ENCODE measurements at places on chromosomes 1 and 21.

- DNase-seq, result no peak
Observed at GRCh38 chr1:173562813-173563212, 40.1 kb downstream of the SLC9C2 start.

- no peak for DNase-seq
Observed at GRCh38 chr21:37921091-37921490, 4.8 kb upstream of the KCNJ6 start.

DNA sequence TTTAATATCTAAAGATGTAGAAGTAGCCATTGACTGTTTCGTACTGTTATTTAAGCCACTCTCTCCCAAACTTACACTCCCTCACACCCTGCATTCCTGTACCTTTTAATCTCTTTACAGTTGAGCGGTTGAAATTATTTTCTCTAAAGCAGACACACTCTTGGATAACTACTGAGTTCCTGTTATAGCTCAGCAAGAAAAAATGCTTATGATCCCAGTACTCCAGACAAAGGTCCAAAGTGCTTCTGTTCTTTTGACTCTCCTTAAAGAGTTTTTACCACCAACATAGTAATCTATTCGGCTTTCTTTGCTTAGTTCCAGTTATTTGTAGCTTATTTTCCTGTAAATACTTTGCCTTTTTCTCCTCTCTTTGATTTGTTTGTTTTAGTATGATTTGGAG is 100.1 kb downstream of the ATF6 start:
- no peak for DNase-seq

GRCh38 chr1:247440001-247440620 is 17.8 kb downstream of the OR2B11 start:
- no peak for DNase-seq

DNA sequence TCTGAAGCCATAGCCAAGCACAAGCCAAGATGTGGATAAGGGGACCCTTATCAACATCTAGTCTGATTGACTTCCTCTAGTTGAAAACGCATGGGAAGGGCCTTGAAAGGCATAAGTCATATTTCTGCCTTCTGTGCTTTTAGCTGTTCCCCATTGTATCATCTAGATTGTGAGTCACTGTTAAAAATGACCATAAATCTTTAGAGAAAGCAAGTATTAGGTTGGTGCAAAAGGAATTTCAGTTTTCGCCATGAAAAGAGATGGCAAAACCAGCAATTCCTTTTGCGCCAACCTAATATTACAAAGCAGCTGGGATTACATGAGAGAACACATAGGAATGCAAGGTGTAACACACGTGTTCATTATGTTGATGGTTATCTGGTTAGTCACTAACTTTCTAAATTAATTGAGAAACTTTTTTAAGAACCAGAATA is 63.6 kb downstream of the CLIC6 start:
- no peak for DNase-seq

DNA sequence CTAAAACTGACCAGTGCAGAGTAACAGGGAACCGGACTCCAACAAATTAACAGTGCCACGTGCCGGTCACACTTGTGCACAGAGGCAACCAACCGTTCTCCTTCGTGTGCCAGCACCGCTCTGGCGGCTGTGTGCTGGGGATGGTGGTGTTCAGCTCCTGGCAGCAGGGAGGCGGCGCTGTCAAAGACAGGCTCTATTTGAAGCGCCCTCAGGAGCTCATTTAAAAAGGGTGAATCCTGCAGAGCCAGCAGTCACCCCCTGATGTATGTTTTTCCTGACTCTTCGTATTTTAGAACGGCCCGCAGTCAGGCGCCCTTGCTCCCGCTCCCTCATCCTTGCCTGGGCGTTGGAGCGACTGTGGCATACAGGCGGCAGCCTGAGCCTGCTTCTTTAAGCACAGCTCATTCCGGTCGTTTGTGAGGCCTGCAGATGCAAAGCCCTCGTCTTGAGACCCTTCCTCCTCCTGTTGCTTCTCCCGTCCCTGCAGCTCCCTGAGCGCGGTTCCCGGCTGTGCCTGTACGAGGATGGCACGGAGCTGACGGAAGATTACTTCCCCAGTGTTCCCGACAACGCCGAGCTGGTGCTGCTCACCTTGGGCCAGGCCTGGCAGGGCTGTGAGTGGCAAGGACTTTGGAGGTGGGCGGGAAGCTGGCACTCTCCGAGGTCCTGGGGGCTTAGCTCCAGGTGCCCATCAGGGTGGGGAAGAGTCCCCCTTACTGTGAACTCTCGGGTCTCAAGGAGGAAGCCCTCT is 1.1 kb downstream of the DFFB start:
- DNase-seq, result no peak

GRCh38 chr1:225449261-225449660 is 21.4 kb upstream of the LBR start:
- DNase-seq, result no peak

GRCh38 chr21:35520856-35521255 is 471.8 kb upstream of the RUNX1 start:
- no peak for DNase-seq

GRCh38 chr1:147612366-147612765 is 58.0 kb downstream of the ACP6 start:
- DNase-seq, result no peak

- DNase-seq, result no peak
Observed at GRCh38 chr1:67736750-67737149, 51.7 kb downstream of the GADD45A start.

GRCh38 chr1:42484382-42484781 is 21.3 kb downstream of the CCDC30 start:
- DNase-seq, result no peak

GRCh38 chr1:201711811-201712210 is 117.1 kb upstream of the IPO9 start:
- DNase-seq, result no peak

DNA sequence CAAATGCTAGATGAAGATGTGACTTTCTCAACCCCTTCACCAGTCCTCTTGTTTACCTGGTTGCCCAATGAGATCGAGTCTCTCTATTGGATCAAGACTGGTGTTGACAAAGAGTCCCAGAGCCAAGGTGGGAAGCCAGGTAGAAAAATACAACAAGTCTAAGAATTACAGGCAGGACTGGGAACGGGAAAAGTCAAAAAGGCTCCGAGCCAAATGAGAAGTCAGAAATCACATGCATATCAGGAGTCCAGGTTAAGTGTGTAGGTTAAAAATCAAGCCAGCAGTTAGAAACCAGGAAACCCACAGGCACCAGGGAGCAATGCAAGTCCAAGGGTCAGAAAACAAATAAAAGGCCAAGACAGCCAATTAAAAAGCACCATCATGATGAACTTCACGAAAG is 27.4 kb upstream of the DUSP23 start:
- DNase-seq, result no peak

- no peak for DNase-seq
Observed at GRCh38 chr1:232962761-232963745, 12.6 kb downstream of the NTPCR start.

DNA sequence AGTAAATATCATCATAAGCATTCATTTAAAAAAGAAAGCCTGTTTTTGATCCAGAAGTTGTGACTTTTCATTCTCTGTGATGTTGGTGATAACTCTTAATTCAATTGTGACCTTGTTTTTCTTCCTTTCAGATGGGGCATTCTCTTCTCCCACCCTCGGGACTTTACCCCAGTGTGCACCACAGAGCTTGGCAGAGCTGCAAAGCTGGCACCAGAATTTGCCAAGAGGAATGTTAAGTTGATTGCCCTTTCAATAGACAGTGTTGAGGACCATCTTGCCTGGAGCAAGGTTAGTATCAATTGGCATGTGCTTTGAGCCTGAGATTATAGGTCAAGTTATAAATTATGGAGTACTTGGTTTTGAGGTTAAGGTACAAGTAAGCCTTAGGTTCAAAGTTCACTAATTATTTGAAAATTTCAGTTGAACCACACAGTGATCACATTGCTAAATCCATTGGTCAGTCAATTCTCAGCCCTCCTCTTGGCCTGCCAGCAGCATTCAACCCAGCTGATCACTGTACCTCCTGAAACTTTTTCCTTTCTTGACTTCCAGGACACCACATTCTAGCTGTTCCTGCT is 4.1 kb downstream of the PRDX6 start:
- DNase-seq, result no peak

- DNase-seq, result no peak
Observed at GRCh38 chr1:10802944-10803715, 6.7 kb upstream of the CASZ1 start.

DNA sequence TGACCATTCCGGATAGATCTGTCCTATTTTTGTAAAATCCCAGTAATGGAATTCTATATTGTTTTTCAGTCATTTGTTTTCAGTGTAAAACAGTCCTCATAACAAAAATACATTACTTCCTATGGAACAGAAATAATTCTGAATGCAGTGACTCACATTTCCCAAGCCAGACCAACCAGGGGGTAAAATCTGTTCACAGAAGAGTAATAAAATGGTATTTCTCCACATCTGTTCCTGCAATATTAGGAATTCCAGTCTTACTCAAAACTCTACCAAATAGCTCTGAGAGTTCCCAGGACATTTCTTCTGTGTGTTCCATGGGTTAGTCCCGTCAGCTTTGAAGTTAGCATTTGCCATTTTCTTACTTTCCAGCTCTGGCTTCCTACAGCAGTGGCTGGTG is 2.6 kb upstream of the DDR2 start:
- no peak for DNase-seq

GRCh38 chr1:28314547-28314941 is 14.3 kb upstream of the MED18 start:
- no peak for DNase-seq

GRCh38 chr1:3644273-3644672 is 5.6 kb downstream of the WRAP73 start:
- DNase-seq, result no peak

- DNase-seq, result no peak
Observed at GRCh38 chr1:19443326-19443725, 42.0 kb downstream of the CAPZB start.

- no peak for DNase-seq
Observed at GRCh38 chr21:39150877-39151276, 32.4 kb downstream of the PSMG1 start.

GRCh38 chr1:178844436-178844835 is 26.4 kb downstream of the ANGPTL1 start:
- DNase-seq, result no peak

- no peak for DNase-seq
Observed at GRCh38 chr1:23591460-23592208, 32.3 kb upstream of the ID3 start.

- no peak for DNase-seq
Observed at GRCh38 chr21:26918323-26919079, 48.4 kb downstream of the ADAMTS5 start.

GRCh38 chr1:39949891-39950290 is 5.1 kb upstream of the MFSD2A start:
- DNase-seq, result no peak

- no peak for DNase-seq
Observed at GRCh38 chr1:27353629-27354028, 11.8 kb downstream of the SYTL1 start.

DNA sequence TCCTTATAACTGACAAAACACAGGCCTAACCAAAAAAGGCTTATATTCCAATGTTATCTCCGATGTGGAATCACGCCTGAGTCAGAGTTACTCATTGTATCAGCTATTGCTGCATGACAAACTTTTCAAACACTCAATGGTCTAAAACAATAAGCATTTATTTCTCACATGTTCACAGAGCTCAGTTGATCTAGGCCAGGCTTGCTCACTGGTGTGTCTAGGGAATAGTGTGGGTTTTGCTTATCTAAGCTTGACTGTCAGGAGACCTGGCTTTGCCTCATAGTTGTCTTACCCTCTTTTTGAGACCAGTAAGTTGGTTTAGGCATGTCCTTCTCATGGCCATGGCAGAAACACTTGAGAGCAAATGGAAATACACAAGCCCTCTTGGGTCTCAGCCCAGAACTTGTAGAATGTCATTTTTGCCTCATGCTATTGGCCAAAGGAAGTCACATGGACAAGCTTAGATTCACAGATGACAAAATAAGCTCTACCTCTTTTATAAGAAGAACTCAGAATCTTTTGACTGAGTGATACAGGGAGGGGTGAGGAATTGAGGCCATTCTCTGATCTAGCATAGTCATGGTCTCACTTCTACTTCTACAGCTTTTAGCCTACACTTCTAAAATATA is 130.8 kb downstream of the HMCN1 start:
- no peak for DNase-seq

DNA sequence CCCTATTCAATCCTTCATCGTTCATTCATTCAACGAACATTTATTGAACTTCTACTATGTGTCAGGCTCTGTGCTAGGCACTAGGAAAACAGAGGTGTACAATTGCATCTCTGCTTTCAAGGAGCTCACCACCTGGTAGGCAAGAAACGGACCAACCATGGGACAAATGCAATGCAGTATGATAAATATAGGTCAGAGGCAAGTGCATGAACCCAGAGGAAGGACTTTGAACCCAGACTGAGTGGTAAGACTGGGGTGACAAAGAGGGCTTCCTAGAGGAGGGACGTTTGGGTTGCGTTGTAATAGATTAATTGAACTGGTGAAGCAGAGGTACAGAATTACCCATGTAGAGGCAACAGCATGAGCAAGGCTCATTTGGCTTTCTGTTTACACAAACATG is 16.4 kb downstream of the CD2 start:
- no peak for DNase-seq

GRCh38 chr1:96710708-96711477 is 10.7 kb upstream of the PTBP2 start:
- no peak for DNase-seq

DNA sequence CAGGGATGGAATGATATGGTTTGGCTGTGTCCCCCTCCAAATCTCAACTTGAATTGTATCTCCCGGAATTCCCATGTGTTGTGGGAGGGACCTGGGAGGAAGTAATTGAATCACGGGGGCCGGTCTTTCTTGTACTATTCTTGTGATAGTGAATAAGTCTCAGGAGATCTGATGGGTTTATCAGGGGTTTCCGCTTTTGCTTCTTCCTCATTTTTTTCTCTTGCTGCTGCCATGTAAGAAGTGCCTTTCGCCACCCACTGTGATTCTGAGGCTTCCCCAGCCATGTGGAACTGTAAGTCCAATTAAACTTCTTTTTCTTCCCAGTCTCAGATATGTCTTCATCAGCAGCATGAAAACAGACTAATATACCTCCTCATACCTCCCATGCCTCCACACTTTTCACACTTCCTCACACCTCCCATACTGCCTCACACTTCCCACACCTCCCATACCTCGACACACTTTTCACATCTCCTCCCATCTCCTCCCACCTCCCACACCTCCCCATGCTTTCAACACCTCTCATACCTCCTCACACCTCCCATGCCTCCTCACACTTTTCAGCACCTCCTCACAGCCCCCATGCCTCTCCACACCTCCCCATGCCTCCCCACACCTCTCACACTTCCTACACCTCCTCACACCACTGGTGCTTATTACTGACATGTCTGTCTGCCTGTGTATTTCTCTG is 21.3 kb downstream of the GPR137B start:
- DNase-seq, result no peak

DNA sequence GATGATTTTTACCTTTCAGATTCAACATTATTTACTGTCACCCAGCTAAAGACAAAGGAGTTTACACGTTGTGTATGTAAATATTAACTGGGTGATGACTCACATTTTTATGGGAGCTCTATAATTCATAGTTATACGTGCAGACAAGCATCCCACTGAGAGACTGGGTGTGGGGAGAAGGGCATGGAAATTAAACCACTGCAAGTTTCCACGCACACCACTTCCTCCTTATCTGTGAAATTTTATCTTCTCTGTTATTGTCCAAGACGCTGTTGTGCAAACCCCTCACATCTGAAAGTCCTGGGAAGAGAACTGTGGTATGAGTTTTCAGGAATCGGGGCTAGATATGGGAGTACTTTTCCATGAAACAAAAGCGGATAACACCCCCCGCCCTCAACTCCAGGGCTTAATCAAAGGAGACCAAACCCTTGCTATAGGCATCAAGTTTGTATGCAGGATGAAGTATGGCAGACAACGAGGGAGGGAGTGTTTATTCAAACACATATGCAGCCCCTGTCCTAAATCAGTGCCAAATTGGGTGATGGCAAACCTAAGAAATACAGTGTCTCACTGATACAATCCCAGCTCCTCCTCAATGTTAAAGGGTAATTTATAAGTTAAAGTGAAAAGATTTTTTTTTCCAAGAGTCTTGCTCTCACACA is 23.3 kb upstream of the DPT start:
- DNase-seq, result no peak
